ENCODE measurements at places on chromosomes 7 and 10. TPM values are rescaled to one million over a fixed set of nuclear protein-coding genes. Genes with fewer than 3 reads are reported as not detected.

The FRA10AC1 gene
- polyA plus RNA-seq = 6.2 TPM

DNA sequence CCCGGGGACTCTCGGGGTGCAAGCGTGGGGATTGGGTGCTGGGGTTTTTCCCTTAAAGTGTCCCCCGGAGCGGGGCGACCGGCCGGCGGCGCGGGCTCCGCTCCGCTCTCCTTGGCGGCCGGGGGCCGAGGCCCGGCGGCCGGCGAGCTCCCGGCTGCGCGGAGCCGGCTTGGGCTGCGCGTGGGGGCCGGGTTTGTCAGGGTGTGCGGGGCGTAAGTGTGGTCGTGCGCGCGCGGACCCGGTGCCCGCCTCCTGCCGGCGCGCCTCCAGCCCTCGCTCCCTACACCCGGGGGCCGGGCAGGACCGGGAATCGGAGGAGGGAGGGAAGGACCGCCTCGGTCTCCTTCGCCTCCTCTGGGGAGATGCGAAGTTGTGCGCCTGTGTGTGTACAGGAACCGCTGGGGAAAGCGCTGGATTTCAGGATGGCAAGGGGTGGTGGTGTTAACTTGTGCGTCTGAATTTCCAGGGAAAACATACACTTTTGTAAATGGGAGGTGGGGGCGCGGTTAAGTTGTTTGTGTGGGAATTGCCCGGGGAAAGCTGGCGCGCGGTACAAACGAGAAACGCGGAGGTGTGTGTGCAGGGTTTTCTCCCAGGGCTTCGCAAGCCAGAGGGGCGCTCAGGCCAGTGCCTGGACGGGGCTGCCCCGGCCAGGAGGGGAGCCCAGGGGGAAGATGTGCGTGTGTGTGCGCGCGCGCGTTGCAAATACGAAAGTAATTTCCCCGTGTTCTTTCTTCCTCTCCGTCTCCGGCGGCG, 737 bp downstream of the ZMIZ1 start:
- DNase-seq = no peak

- DNase-seq = no peak
Measured at GRCh38 chr10:123145542-123146012, 2.4 kb upstream of the HMX2 start.

DNA sequence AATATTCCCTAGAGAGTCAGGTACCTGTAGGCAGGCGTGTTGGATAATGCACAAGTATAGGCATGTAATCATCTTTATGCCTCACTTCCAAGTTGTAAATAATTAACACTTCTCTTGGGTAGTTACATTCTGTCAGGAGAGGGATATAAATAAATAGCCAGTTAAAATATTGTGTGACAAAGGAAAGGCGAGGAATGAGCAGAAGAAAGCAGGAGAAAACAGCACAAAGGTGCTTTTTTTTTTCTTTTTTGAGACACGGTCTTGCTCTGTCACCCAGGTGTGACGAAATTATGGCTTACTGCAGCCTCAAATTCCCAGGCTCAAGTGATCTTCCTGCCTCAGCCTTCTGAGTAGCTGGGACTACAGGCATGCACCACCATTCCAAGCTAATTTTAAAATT, 99.2 kb upstream of the LYZL2 start:
- no peak for DNase-seq

- no peak for DNase-seq
Measured at GRCh38 chr10:52437205-52437646, 123.1 kb downstream of the DKK1 start.

DNA sequence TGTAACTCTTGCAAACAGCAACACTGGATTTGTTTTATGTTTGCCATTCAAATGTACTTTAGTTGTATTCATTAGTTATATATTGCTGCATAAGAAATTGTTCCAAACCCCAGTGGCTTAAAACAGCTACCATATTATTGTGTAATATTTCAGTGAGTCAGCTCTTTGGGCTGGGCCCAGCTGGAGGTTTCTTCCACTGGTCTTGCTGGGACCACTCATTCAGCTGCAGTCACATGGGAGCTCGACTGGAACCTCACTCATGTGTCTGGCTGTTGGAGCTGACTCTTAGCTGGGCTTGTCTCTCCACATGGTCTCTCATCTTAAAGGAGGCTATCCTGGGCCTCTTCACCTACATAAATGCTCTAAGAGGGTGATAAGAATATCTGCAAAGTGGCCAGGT, 23.2 kb upstream of the PIP4K2A start:
- DNase-seq = peak; percentile 38

GRCh38 chr10:60139290-60139689, 232.9 kb upstream of the CCDC6 start:
- no peak for DNase-seq

All from keratinocyte (primary cell).